ENCODE measurements at places on chromosomes 2 and 18.

DNA sequence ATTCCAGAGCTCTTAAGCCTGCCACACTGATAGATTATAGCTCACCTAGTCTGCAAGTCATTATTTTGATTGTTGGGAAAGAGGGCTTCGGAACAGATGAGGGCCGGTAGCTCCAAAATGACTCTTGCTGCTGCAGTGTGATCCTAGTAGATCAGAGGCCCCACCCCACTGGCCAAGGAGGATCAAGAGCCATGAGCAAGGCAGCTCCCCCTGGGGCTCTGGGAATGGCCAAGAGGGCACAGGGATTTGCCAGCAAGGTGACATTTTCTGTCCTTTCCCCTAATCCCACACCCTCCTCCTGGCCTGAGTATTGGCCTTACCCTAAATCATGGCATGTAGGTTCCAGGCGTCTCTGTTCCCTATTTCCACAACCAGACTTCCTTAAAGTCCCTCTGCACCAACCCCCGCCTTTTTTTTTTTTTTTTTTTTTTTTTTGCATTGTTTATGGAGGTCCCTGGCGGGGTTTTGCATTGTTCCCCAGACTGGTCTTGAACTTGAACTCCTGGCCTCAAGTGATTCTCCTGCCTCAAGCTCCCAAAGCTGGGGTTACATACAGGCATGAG is 36.5 kb downstream of the EIF4E2 start:
- no peak for DNase-seq

GRCh38 chr2:102251042-102251848 is 60.1 kb upstream of the IL1RL1 start:
- DNase-seq: no peak

DNA sequence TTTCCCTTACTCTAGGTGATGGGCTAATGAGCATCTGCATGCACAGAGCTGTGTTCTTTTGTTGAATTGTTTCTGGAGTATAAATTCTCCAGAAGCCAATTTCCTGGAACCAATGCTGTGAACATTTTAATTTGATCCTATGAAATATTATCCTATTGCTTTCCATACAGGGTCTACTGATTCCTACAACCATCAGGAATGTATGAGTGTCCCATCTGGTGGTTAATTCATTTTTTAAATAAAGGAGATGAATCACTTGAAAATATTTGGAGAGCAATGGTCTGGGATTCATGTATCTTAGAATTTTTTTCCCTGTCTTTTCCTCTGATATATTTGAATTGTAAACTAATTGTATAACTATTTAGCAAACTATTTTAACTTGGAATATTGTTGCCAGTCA is 14.0 kb downstream of the KIF5C start:
- no peak for DNase-seq

GRCh38 chr2:123912171-123912570 is 112.9 kb upstream of the CNTNAP5 start:
- no peak for DNase-seq

DNA sequence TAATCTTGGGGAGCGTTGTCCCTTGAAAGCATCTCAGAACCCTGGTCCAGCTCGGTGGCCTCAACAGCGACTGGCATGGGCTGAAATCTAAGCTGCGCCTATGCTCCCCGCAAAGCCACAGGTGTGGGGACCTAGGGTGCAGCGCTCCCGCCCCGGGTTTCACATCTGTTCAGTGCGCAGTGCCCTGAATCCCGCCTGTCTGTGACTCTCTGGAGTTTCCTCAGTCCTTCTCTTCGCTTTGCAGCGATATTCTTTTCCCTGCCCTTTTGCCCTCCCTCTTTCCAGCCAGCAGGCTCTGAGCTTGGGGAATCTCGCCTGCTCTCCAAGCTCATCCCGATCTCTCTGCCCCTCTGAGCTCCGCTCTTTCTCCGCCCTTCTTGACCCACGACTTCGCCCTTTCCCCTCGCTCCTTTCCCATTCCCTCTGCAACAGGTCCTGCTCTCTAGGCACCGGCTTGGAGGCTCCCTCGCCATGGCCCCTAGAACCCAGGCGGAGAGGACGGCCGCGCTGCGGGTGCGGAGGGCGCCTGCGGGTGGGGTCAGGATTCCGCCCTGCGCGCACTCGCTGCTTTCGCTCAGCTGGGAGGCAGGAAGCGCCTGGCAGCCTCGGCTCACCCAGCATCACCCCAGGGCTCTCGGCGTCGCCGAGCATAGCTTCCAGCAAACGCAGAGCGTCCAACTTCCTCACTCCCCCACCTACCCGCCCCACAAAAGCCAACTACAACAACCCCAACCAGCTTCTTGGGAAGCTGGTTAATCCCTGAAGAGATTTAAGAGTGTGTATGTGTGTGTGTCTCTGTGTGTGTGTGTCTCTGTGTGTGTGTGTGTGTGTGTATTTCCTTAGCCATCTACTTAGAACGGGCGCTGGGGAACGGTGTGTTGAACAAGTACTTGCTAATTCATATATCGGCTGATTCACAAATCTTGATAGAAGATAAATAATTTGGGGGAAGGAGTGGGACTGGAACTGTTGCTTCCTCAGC is 1.1 kb downstream of the GRP start:
- DNase-seq: no peak

DNA sequence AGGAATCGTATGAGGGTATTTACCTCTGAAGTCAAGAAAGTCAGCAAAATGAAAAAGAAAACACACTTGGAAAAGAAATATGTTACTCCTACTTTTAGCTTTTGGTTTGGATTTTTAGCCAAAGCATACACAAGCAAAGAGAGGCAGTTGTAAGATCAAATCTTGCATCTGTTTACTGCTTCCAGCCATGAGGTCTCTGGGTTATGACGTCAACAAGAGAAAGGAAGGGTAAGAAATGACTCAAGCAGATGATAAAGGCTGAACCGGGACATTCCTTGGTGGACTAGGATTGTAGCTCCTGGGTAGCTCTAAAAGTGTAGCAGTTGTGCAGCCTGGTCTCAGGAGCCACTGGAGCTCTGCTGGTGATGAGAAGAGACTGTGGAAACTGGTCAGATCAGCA is 16.8 kb downstream of the CTNNA2 start:
- no peak for DNase-seq

DNA sequence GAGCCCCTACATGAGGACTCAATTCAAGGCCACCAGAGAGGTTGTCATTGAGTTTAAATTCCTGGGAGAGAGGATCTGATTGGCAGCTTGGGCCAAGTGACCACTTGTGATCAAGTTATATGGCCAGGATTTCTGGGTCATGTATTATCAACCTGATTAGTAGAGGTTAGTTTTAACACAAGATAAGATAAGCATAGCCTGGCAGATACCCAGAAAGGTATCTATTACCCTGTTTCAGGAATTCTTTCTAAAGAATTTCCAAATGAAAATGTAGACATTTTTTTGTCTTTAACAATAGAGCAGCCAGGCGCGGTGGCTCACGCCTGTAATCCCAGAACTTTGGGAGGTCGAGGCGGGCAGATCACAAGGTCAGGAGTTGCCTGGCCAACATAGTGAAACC is 50.5 kb downstream of the BABAM2 start:
- DNase-seq: no peak

DNA sequence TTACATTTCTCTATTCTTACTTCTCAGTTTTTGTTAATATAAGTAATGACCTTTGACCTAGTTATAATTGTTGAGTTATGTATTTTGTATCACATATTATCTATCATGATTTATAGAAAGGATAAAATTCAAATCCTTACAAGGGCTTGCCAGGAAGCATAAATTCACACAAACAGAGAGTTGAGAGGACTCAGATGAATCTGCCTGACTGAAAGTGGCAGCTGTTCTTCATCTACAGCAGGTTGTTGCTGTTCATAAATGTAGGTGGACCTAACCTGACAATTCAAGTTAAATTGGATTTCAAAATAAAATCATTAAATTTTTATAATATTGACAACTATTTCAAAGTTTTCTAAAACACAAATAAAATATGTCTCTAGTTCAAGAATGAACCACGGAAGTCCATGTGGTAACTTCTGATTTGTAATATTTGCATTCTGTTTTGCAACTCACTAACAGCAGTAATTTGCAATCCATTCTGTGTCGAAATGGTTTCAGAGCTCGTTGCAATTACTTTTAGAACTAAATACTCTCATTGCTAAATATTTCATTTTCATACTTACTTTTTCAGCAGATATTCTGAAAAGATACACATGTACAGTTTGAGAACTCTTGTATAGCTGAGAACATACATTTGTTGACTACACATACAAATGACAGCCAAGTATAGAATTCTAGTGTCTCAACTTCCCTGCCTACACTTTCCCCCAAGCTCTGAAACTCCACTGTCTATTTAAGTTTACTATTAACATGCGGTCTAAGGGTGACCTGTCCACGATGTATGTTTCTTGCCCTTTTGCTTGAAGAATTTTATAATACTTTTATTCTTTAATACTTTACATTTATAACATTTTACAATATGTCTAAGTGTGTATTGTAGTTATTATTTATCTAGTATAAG is 25.7 kb downstream of the SCN7A start:
- no peak for DNase-seq
